ENCODE measurements at places on chromosomes 1 and 21.

- DNase-seq: no peak
Measured at GRCh38 chr1:72122099-72122880, 160.0 kb downstream of the NEGR1 start.

GRCh38 chr1:68081775-68082283, 31.4 kb upstream of the DIRAS3 start:
- no peak for DNase-seq

DNA sequence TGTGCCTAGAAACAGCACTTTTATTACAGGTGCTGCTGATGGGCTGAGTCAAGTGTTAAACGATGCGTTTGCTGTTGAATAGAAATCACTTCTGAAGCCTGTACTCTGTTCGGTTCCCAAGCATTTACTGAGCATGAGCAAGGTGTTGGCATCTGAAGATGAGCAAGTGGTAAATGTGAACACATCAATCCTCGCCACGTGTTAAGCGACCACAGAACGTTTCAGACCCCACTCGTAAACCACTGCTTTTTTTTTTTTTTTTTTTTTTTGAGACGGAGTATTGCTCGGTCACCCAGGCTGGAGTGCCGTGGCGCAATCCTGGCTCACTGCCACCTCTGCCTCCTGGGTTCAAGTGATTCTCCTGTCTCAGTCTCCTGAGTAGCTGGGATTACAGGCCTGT, 241.2 kb downstream of the SETD4 start:
- no peak for DNase-seq

DNA sequence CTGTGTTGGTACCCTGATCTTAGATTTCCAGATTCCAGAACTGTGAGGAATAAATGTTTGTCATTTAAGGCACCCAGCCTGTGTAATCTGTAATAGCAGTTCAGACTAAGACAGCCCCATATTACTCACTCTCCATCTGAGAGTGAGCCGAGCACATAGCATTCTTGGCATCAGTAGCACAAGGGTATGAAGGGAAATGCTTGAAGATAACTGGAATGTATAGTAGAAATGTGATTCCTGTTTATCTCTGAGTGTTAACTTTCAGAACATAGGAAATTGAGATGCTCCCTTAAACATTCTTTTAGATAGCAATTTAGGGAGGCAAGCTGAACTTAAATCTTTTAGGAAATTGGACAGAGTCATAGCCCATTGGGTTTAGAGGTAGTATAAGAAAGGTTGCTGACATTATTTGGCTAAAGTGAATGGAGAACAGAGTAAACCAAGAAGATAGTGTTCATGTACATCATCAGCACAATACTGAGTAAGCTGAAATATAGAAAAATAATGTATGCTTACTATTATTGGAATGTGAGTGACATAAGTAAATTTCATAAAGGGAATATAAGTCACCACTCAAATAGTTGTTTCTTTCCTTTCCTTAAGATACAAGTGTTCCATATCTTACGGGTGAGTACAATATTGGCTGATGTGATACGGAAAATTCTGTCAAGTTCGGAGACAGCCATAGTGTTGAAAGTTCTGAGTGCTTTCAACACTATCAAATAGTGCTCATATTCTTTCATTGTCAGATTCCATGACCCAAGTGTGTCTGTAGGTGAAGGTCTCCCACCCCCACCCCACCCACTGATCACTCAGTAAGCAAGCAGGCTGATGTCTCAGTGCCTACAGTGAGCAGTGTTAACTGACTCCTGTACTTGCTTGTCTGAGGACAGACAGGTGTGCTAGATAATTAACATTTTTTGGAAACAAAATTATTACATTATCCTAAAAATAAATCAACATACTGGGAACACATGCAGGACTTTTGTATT, 73.7 kb downstream of the LRRC8D start:
- peak; percentile 61 for DNase-seq

GRCh38 chr1:68384872-68385411, 64.8 kb downstream of the RPE65 start:
- DNase-seq: no peak

GRCh38 chr1:180228648-180229482, 1.2 kb upstream of the LHX4 start:
- DNase-seq: no peak

DNA sequence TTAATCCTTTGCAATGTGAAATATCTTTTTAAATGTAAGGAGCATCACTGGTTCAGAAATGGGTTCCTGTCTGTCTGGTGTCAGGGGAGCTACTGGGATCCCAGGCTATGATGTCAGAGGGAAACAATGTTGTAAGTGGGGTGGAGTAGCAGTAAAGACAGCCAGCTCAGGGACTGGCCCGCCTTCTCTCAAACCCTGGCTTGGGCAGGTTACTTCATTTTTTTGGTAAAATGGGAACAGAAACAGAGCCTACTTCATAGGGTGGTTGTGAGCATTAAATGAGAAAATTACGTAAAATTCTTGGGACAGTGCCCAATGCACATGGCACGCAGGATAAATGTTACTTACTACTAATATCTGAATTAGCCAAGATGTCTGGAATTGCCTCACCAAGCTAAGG, 30.7 kb upstream of the IL20 start:
- no peak for DNase-seq

DNA sequence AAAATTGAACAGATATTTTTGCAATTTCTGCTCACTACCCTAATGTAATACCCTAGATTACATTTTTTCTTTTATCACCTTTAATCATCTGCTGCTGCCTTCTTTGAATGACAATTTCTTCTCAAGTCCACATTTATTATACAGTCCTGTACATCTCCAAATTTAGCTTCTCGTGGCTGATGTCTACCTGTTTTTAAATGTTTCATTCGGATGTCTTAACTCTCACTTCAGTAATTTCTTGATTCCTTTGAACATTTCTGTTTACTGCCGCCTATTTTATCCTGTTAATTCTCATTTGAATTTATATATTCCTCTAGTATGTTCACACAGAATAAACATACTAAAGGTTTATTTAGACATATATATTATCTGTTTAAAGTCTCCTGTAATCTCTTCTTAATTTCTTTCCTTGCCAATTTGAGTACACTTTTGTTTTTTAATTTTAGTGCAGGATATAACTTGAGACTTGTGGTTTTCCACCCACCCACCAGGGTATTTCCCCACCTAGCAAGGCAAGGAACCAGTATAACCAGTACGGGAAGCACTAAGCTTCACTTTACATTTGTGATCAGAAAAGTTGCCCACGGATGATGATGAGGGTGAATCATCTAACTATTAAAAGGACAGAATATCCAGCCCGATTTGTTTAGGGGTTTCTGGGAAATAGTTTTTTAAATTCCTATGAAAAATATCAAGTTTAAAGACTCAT, 12.7 kb downstream of the INSL5 start:
- no peak for DNase-seq

DNA sequence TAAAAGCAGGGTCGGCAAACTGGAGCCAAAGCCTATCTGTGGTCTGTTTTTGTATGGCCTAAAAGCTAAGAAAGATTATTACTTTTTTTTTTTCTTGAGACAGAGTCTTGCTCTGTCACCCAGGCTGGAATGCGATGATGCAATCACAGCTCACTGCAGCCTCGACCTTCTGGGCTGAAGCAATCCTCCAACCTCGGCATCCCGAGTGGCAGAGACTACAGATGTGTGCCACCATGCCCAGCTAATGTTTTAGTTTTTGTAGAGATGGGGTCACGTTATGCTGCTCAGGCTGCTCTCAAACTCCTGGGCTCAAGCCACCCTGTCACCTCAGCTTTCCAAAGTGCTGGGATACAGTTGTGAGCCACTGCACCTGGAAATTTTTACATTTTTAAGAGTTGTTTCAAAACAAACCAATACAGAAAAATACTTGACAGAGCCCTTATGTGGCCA, 6.5 kb upstream of the GLRX2 start:
- DNase-seq: no peak

DNA sequence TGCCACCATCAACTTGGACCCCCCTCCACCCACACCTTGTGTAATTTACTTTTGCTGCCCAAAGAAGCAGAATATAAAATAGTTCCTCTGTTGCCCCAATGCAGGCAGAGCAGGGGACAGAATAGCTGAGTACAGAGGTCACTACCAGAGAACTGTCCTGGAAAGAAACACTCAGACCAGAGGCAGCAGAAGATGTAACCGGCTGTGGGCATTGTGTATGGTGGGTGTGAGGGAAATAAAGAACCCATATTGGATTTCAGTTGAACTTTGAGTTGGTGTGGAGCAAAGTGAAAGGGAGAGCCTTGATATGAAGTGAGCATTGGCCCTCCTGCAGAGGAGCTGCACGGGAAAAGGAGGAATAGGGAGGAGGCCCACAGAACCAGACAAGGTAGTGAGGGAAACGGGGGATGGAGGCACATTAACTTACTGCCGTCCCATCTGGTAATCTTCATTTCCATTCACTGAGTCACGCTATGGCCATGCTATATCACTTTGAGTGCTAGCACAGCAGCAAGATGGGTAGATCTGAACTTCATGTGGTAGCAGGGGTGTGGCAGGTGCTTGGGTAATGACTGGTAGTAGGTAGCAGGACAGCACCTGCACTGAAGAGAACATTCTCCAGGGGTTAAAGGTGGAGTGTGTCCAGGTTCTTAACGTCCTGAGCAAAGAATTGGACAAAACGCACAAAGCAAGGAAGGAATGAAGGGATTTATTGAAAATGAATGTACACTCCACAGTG, 56.3 kb upstream of the FBXO28 start:
- DNase-seq: no peak

GRCh38 chr1:8629241-8630091, 188.0 kb downstream of the RERE start:
- DNase-seq: no peak

DNA sequence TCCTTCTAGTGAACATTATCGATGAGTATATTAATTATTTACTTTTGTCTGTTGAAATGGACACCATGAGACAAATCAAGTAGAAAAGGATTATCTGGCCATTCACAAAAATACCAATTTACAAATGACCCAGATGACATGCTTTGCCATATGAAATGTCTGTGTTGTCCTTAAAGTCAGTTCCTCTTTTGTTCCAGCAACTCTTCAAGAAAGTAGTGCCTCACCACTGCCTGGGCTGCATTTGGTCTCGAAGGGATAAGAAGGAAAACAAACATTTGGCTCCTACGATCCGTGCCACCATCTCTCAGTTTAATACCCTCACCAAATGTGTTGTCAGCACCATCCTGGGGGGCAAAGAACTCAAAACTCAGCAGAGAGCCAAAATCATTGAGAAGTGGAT, 79.6 kb downstream of the RGL1 start:
- DNase-seq: no peak

GRCh38 chr1:112904831-112905261, 51.1 kb downstream of the SLC16A1 start:
- DNase-seq: no peak

DNA sequence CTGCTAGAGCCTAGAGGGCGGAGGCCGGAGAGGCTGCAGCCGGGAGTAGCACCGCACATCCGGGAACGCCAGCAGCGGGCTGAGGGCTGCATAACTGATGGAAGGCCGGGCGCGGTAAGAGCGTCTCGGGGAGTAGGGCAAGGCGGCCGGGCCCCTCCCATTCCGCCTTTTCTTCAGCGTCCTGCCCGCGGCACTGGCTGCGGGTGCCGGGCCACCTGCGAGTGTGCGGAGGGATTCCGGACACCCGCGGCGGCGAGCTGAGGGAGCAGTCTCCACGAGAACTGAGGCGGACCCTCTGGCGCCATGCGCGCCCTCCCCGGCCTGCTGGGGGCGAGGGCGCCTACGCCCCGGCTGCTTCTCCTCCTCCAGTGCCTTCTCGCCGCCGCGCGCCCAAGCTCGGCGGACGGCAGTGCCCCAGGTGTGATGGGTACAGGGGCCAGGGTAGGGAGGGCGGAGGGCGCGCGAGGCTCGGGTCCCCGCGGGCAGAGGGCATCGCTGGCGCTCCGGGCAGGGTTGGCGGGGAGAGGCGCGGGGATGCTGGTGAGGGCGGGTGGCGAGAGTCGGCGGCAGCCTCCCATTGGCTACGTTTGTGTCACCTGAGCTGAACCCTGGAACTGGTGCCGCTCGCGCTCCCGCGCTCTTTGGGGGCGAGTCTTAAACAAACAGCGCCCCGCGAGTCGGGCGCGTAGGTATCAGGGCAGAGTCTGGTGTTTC, 334.4 kb downstream of the SRGAP2C start:
- no peak for DNase-seq

Measured in hematopoietic multipotent progenitor cell treated with erythropoietin and hydrocortisone succinate and interleukin-3 and kit ligand, for 15 days (in vitro differentiated cells).